GOT3 (cell line): ENCODE measurements at places on chromosomes 1 and 21.

DNA sequence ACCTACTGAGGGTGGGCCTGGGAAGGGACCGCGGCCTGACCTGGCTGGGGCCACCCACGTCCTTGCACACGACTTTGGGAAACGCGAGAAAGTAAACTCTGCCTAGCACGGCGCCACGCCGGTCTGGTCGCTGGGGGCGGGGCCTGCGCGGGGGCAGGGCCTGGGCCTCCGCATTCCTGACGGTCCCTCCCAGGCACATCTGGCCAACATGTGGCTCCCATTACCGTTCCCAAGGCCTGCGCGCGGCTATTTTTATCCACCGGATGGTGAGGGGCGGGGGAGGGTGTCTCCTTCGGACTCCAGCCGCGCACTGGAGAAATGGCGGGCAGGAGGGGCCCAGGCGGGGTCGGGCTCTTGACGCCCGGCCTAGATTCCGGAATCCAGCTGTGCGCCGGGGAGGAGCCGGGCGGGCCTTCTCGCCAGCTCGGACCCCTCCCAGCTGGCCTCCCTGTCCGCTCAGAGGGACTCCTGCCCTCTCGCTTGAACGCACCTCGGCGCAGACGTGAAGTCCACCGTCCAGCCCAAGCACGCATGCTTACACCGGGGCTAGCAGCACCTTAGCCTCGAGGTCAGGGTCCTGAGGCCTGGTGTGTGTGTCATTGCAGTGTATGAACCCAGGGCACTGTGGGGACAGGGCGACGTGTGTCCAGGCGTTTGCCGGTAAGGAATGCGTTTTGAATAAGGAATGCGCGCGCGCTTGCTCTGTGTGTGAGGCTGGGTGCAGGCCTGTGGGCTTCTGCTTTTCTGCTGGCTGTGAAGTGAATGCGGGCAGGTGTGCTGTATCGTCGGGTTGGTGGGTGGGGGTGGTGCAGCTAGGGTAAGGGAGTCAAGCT lies 2.1 kb downstream of the EVA1B start:
- no peak for DNase-seq

GRCh38 chr1:178606839-178607238 lies 93.9 kb downstream of the TEX35 start:
- DNase-seq = no peak

DNA sequence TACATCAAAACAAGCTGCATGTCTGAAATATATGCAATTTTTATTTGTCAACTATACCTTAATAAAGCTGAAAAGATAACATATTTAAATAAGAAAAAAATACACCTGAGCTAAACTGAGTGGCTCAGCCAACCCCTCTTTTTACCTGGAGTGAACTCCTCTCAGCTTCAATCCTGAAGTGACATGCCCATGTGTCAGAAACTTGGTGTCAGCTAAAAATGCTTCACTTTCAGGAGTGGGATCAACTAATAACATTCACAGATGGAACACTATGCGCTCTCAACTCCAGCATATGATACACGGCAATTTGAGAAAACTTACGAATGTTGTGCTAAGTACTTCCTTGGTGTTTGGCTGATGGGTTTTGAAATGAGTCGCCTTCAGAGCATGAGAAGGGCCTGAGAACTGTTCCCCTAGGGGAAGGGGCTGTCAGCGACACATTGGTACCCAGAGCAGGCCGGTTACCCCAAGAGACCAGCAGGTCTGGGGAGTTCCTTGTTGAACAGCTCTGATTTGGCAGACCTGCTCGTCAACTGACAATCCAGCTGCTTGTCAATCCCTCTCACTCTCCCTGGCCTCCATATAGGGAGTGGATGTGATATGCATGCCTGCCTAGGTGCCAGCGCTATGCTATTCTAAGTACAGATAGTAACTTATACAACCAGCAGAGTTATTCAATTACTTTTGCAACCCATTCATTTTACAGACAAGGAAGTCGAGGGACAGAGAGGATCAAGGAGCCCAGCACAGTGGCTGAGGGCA lies 267.7 kb downstream of the PCP4 start:
- no peak for DNase-seq

- DNase-seq = no peak
These were observed 65.6 kb downstream of the ST3GAL3 start for GRCh38 chr1:43772978-43773377.

DNA sequence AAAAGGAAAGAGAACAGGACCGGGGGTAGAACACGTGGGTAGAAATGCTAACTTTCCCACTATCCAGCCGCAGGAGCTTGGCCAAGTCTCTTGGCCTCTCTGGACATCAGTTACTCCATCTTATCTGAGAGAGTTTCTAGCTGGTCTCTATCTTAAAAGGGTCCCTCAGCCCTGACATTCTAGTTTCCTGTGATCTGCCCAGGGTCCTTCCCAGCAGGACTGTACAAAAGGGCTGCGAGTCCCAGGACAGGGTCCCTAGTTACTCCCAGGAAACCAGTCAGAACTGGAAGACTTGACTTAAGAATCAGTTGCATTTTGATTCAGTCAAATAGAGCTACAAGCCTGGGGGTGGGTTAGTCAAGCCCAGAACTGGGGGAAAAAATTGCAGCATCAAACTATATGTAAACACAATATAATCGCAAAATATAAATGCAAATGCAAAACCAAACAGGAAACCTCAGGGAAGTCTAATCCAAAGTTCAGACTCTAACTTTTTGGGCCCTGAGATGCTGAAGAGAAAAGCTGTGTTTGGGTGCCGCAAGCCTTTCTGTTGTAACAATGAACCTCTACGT lies 2.9 kb downstream of the ASAP3 start:
- no peak for DNase-seq

DNA sequence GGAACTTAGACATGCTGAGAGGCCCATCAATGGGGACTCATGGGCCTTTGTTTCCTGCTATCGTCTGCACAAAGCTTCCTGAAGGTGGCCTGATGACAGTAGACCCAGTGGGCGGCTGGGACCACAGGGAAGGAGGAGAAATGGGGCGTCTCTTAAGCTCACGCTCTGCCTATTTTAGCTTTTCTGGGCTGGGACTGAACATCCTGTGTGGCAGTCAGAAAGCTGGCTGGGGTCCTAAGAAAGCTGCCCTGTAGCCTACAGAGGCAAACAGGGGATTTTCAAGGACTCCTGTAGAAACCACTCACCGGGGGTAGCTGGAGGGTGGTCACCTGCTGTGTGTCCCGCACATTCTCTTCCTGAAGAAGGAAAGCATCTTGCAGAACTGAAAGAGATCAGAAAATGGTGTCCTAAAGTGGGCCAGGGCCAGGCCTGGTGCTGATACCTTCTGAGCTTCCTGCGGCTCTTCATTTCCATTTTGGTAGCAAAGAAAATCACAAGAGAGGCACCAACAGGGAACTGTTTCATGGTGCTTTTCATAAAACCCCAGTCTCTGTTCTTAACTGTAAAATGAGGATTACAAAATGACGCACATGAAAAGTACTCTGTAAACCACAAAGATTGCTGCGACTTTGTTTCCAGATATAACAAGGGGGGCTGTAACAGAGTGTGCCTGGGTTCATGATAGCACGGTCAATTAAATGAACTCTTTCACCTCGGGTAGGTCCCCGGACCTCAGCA lies 8.6 kb downstream of the ZNF496 start:
- no peak for DNase-seq

DNA sequence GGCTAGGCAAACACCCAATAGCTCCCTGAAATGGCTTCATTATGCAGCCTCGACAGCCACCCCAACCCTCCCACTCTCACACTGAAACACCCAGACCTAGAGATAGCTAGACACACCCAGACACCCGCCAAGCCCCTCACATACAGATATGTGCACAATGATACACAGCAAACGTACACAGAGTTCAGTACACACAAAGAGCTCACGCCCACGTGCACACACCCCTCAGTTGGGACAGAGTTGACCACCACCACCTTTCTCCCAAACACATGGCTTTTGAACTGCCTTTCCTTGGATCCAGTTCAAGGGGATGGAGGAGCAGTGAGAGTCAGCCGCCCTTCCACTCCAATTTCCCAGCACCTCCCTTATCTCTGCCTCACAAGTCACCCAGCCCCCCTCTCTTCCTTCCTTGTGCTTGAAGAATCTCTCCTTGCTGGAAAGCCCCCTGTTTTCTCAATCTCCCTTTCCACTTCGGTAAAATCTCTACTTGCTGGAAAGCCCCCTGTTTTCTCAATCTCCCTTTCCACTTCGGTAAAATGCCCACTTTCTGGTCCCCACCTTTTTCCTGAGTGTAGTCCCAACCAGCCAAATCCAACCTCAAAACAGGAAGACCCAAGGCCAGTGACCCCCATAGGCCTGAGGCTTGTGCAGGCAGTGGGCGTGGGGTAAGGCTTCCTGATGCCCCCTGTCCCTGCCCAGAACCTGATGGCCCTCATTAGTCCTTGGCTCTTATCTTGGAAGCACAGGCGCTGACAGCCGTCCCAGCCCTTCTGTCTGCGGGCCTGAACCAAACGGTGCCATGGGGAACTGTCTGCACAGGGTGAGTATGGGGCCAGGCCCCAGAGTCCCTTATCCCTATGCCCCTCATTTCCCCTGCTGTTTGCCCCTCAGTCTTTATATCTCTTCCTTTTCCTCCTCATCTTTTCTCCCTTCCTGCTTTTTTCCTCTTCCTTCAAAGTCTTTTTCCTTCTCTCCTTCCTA lies at the start of gene ACKR1:
Gene ACKR1 (plus strand): TSS at position 715 of the 981 bp plus-strand sequence. CDS start 85 bp downstream, at position 800.
- DNase-seq = no peak

DNA sequence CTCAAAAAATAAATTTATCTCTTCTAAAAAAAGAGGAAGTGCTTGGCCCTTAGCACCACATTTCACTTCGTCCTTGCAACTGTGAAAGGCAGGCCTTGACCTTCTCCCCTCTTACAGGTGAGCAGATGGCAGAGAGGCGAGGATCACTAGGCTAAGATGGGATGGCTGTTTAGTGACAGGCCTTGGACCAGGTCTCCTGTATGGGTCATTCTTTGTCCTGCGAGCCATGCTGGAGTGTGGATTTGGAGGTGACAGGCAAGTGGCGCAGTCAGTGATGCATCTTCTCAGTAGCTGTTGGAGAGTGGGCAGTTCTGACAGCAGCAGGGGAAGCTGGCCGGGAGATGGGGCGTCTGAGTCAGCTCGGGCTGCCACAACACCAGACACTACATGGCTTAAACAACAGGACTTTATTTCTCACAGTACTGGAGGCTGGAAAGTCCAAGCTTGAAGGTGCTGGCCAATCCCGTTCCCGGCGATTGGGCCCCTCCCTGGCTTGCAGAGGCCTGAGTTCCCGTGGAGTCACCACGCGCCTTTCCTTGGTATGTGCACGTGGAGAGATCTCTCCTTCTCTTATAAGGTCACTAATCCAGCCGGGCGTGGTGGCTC lies 16.5 kb downstream of the SLC27A3 start:
- DNase-seq = no peak

GRCh38 chr21:42623694-42624093 lies 29.7 kb upstream of the PDE9A start:
- no peak for DNase-seq

GRCh38 chr1:75482951-75483350 lies 128.0 kb downstream of the SLC44A5 start:
- no peak for DNase-seq

DNA sequence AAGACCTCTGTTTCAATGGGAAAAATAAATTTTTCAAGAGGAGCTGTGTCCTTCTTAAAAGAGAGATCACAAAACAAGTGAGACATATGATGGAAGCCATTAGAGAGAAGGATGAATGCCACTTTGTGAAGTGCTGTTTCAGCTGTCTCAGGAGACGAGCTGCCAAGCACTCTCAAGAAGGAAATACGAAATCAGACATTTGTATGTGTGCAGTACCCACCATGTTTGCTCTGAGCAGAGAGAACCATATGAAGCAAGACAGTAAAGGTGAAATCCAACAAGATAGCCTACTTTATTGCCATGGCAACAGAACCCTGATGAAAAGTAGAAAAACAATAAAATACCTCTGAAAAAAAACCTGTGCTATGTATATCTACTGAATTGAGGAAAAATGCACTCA lies 168.1 kb downstream of the AMY1C start:
- no peak for DNase-seq

- no peak for DNase-seq
These were observed 258.0 kb downstream of the PTBP2 start for GRCh38 chr1:96979304-96980268.

DNA sequence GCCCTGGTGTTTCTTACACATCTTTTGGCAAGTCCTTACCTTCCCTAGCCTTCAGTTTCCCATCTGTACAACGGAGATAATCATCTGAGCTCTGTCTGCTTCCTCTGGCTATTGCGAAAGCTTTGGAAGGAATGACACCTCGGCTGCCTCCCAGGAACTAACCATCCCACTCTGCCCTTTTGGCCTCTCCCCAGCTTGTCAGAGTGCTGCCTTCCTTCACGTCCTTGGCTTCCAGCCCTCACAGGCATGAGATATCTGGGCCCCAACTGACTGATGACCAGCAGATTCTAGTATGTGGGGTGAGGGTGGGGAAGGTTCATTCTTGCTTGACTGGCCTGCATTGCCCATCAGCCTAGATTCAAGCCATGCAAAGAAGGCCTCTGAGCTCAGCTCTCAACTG lies 253.1 kb upstream of the FGGY start:
- peak; percentile 33 for DNase-seq

DNA sequence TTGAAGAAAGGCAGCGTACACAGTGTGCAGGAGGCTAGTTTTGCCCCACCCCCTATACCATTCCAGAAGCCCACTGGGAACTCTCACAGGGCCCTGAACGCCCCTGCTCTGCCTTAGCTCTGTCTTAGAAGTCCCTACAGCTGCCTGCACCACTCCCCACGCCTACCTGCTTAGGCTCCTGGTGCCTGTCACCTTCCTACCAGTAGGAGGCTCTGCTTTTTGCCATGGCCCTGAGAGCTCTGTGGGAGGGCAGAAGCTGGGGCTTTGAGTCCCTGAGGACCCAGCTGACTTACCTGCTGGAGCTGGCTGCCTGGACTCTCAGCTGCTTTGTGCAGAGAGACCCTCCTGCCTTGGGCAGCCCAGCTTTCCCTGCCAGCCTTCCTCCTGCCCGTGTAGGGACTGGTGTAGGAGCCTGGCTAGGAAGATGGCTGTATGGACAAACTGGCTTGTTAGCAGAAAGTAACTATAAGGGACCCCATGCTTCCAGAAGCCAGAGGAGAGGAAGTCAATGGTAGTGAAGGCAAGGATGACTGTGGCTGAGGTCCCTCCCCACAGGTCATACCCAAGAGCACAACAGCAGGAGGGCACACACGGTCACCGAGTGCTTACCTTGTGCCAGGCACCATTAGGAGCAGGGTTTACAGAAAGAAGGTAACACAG lies 9.8 kb upstream of the CELSR2 start:
- DNase-seq = no peak

GRCh38 chr1:204426971-204427701 lies 15.5 kb upstream of the PPP1R15B start:
- no peak for DNase-seq

DNA sequence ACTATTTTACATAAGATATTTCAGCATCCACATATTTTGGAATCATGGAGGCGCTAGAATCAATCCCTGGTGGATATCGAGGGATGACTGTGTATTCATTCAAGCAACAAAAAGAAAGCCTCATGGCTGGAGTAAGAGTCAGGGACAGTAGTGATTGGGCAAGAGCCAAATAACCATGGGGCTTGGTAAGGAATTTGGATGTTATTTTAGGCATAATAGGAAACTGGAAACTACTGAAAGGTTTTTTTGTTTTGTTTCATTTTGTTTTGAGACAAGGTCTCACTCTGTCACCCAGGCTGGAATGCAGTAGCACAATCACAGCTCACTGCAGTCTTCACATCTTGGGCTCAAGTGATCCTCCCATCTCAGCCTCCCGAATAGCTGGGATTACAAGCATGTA lies 33.8 kb upstream of the EYA3 start:
- no peak for DNase-seq
